ENCODE measurements at places on chromosomes 5 and 9.

GRCh38 chr9:13063880-13064459 lies 215.5 kb downstream of the MPDZ start:
- no peak for DNase-seq

GRCh38 chr5:178177569-178177968 lies 9.6 kb downstream of the GMCL2 start:
- DNase-seq: no peak

DNA sequence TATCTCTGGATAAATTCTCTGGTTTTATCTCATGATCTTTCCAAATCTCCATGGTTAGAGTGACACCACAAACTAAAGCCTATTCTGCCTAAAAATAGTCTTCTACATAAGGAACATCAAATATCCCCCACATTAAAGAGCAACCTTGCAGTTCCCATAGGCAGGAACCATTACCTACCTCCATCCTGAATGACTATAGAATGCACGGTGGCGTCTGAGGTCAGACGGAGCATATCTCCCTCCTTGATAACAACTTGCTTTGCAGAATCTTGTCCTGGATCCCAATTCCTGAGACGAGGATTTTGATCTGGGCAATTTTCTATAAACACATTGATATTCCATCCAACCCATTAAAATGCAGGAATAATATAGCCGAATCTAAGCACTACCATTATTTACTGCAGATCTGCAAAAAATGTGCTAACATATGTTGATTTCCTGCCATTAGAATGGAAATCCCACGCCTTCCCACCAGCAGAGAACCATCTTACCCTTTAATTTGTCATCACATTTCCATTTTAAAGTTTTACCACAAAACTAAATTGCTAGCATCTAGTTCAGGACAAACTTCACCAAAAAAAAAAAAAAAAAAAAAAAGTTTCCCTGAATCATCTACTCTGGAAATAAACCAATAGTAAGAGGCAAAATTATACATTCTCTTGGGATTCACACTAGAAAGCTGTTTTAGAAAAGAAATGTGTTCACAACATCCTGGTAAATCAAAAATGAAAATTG lies 22.1 kb downstream of the CEMIP2 start:
- no peak for DNase-seq

DNA sequence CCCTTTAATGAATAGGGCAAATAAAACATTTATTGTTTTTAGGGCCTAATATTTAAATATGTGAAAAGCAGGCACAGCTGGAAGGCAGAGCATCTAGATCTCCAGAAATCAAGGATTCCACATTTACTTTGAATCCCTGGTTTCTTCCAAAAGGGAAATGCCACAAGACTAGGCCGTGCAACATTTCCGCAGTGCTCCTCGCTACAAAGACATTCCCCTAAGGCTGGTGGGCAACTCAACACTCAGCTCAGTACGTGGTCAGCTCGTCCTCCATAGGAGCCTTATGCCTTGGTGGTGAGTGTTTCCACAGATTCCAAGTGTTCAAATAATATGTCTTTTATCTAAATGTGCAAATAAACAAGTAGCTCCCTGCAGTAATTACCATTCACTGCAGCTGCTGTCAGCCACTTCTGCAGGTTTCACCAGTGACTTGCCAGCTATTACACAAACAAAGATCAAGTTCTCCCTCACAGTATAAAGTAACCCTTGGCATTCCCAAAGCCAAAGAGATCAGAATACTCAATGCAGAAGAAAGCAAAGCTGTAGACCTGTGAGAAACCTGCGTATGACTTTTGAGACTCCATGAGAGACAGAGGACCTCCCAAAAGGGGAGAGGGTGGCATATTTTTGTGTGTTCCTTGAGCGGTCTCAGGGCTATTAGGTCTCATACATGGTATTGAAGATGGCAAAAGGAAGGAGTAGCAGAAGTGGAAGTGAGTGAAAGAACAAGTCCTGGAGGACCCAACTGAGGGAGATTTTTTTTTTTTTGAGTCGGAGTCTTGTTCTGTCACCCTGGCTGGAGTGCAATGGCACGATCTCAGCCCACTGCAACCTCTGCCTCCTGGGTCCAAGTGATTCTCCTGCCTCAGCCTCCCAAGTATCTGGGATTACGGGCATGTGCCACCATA lies 38.0 kb upstream of the TENT2 start:
- no peak for DNase-seq

- no peak for DNase-seq
Observed at GRCh38 chr5:160271836-160272235, 40.5 kb downstream of the CCNJL start.

GRCh38 chr9:107286057-107286456 lies 3.0 kb downstream of the RAD23B start:
- no peak for DNase-seq

GRCh38 chr9:71725590-71726338 lies 42.5 kb downstream of the CEMIP2 start:
- DNase-seq: no peak

DNA sequence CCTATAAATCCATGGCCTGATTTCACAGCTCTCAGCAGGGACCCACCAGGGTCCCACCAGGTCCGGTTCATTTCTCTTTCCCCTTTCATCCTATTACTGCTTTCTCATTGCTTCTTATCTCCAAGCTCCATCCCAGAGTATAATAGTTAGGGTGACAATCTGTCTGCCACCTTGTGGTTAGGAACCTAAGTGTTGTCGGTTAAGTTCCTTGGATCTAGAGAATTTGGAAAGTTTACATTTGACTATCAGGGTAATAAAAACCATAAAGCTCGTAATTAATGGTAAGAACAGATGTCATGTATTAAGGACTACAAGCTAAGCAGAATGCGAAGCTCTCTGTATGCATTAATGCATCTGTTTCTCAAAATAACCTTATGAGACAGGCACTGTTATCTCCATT lies 259.1 kb downstream of the SH3GL2 start:
- DNase-seq: no peak

DNA sequence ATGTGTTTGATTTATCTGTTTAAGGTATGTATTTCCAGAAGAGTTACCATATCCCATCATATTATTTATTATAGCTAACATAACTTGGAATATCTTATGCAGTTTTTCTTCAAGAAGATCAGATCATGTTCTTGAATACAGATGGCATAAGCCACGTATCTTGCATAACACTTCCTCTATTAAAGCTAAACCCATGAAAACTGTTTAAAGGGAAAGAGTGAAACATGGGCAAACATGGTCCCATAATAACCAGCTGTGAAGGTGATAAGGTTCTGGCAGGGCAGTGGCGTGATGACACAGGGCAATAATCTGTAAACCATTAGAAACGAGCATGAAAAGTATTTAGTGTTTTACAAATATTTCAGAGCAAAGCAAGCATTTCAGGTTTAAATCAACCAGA lies 34.2 kb downstream of the EFNA5 start:
- DNase-seq: no peak

- DNase-seq: no peak
Observed at GRCh38 chr9:19184144-19184917, 46.2 kb upstream of the DENND4C start.
